Frontal cortex (tissue), 4 donors: ENCODE measurements at places on chromosomes 4 and X. TPM values are rescaled to one million over a fixed set of nuclear protein-coding genes. Genes with fewer than 3 reads are reported as not detected.

Gene PRSS48
- not detected for total RNA-seq

DNA sequence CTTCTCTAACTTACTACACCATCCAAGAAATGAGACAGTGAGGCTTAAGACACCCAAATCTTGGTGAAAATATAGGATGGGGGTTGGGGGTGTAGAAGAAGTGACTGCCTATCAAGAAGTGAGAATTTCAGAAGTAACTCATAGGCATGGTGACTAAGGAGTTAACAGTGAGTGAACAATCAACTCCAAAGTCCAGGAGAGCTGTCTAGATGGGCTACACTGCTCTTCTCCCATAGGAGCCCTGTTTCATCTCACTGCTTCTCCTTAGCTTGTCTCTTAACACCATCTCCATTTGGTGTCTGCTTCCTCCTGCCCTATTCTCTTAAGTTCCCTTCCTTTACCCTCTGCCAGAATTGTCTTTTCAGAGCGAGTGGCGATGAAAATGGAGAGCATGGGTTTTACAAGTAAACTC, 22.7 kb downstream of the FABP2 start:
- DNase-seq: no peak

DNA sequence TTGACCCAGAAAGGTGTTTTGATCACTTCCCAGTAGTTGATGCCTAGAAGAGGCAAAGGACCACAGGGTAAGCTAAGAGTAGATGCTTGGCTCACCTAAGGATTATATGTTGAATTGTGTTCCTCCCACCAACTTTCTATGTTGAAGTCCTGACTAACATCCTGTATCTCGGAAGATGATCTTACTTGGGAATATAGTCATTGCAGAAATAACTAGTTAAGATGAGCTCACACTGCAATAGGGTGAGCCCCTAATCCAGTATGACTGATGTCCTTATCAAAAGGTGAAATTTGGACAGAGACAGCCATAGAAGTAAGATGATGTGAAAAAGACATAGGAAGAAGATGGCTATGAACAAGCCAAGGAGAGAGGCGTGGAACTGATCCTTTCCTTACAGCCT, 3.3 kb upstream of the HMGB2 start:
- no peak for DNase-seq

Gene AP1AR
- total RNA-seq: 119 TPM
